ENCODE measurements at places on chromosomes 2 and 18.

- no peak for DNase-seq
Observed at GRCh38 chr2:172335736-172336135, 91.7 kb upstream of the ITGA6 start.

DNA sequence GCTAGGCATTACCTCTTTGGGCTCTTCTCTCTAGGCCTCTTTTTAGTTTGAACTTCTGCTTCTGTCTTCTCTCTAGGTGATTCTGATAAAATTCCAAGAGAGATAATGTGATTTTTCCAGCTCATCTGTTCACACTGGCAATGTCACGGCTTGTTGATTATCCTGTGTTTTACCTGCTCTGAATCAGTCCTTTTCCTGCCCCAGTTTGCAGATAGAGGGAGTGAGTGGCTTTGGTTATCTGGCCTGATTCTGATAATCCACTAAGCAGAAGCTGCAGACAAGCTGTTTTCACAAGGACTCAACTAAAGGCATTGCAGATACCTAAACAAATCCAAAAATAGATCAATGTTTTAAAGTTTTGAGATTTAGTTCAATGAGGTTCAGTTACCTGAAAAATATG lies 111.9 kb downstream of the DCC start:
- no peak for DNase-seq

GRCh38 chr18:44826418-44827259 lies 146.0 kb downstream of the SETBP1 start:
- no peak for DNase-seq

GRCh38 chr2:223536546-223536945 lies 65.6 kb downstream of the SCG2 start:
- DNase-seq = no peak

GRCh38 chr18:63908858-63909257 lies 1.1 kb downstream of the SERPINB10 start:
- DNase-seq = no peak

- no peak for DNase-seq
Observed at GRCh38 chr2:197236159-197236558, 74.4 kb downstream of the ANKRD44 start.

- DNase-seq = no peak
Observed at GRCh38 chr2:128756365-128756717, 437.7 kb upstream of the HS6ST1 start.

GRCh38 chr2:11103984-11104793 lies 51.1 kb upstream of the SLC66A3 start:
- DNase-seq = no peak

- DNase-seq = no peak
Observed at GRCh38 chr2:29189052-29189451, 73.8 kb downstream of the CLIP4 start.

Measured in activated CD4-positive, alpha-beta T cell treated with anti-CD3 and anti-CD28 coated beads, Interleukin-2, amount 50 U/mL, for 24 hours (primary cell).